CD4-positive, alpha-beta T cell treated with Interleukin-17A for 4 hours (primary cell): ENCODE measurements at places on chromosomes 1 and 21.

GRCh38 chr1:64536836-64537490 lies 67.0 kb downstream of the CACHD1 start:
- DNase-seq = no peak

DNA sequence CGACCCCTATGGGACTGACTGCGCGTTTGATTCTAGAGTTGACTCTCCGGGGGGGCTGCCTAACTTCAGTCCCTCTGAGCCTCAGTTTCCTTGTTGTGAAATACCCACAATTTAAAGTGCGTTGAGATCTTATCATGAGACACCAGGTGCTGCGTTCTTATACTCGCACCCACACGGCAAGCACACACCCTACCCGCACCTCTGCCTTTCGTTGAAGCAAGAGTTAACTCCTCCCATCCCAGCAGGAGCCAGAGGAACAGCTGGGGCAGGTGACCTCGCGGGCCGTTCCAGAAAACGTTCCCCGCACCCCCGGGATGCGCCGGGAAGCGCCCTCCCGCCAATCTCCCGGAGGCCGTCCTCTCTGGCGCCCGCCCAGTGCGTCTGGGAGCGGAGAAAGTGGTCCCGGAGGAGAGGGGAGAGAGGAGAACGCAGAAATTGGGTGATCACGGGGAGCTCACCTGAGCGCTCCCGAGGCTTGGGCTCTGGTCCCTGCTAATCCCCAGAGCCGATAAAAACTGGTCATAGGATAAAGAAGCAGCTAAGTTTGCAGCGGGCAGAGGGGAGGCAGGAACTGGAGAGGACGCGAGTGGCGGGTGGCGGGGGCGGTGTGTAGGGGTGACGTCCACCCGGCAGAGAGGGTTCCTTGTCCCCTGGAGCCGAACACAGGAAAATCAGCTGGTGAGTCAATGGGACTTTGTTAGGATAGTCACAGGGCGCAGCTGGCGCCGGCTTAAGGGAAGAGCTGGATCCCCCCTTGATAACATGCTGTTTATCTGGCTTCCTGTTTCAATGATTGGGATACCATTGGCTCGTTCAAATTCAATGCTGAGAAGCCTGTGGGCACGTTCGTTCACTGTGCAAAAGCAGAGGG lies 869 bp downstream of the NAV1 start:
- DNase-seq = no peak

DNA sequence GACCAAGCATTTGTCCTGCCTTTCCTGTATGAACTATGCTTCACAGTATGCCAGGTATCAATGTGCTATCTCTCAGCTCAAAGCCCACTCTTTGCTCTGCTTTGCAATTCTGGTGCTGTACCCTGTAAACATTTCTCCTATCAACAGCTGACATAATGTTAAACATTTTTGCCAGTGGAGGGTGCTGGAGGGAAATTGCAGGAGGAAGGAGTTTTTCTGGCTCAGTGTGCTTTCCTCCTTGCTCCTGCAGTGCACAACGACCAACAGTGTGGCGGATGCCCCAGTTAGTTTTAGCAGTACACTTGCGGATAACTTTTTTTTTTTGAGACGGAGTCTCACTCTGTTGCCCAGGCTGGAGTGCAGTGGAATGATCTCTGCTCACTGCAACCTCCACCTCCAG lies 67.1 kb upstream of the PTGFRN start:
- no peak for DNase-seq

GRCh38 chr1:100187912-100188311 lies 9.9 kb upstream of the LRRC39 start:
- DNase-seq = no peak

DNA sequence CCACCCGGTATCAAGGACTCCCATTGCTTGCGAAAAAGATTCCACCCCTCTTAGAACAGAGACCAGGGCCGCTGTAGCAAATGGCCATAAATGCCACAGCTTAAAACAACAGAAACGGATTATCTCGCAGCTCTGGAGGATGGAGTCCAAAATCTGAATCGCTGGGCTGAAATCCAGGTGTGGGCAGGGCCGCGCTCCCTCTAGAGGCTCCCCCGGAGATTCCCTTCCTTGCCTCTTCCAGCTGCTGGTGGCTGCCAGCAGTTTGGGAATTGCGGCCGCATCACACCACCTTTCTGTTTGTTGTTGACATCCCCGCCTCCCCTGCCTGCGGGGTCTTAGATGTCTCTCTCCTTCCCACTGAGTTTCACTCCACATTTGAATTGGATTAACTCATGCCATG lies 15.6 kb downstream of the PDE9A start:
- no peak for DNase-seq

DNA sequence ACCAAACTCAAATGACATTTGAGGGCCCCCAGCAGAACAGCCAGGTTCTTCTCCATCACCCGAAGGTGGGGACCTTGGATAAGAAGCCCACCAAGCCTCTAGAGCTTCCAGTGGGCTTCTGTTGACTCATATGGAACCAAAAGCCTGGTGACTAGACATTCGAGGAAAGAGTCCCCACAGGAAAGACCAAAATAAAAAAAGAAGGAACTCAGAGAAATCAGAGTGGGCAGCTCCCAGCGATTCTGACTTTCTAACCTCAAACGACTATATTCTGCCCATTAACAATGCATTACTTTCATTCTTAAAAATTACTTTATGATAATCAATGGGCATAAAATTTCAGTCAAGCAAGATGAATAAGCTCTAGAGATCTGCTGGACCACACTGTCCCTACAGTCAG lies 9.6 kb upstream of the CHIT1 start:
- DNase-seq = no peak

DNA sequence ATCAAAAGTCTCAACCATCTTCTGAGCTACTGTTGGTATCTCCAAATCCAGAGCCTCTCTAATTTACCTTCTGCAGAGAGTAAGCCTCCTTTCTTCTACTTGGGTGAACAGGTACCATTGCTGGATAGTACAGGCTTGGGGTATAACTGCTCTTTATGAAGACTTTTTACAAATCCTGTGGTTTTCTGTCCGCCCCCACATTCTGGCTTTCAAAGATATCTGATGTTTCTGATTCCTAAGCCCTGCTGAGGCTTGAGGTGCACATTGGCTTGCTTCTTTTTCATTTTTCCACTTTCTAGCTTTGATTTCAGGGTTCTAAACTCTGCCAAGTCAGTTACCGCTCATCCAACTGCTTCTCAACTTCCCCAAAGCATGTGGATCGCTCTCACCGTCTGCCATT lies 37.1 kb downstream of the TENT5C start:
- no peak for DNase-seq

GRCh38 chr1:202966006-202966898 lies 805 bp downstream of the CYB5R1 start:
- peak; percentile 7 for DNase-seq

GRCh38 chr1:7334475-7335035 lies 436.5 kb upstream of the VAMP3 start:
- DNase-seq = no peak

DNA sequence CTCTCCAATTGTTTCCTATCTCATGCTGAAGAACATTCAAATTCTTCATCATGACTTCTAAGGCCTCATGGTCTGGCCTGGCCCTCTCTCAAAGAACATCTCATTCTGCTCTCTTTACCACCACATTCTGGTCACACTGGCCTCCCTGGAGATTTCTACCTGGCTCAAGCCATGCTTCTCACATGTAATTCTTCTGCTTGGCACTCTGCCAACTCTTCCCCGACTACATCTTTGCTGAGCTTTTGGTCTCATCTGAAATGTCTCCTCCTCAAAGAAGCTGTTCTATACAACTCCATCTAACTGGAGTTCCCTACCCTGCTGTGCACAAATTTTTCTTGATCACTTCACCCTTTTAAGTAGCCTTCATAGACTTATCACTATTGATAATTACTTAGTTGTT lies 1.4 kb upstream of the TBX19 start:
- no peak for DNase-seq

DNA sequence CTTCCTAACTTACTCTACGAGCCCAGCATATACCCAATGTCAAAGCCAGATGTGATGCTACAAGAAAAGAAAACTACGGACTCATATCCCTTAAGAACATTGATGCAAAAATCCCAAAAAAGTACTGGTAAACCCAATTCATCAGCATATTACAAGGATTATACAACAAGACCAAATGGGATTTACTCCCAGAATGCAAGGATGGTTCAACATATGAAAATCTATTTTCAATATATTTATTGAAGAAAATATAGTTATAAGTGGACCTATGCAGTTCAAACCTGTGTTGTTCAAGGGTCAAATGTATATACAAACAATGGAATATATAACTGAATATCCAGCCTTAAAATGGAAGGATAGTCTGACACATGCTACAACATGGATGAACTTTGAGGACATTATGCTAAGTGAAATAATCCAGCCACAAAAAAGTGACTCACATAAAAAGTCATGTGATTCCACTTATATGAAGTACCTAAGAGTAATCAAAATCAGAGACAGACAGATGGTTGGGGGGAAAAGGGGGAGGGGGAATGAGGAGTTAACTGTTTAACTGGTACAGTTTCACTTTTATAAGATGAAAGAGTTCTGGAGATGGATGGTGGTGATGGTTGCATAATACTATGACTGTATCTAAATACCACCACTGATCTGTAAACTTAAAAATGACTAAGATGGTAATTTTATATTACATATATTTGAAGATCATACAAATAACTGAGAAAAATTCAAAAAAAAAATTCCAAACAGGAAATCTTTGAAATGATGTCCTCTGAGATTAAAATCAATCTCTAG lies 3.7 kb upstream of the KLF18 start:
- no peak for DNase-seq

- DNase-seq = no peak
These were observed 72.7 kb downstream of the RPE65 start for GRCh38 chr1:68377098-68377497.

GRCh38 chr1:27138927-27139326 lies 16.0 kb downstream of the SLC9A1 start:
- no peak for DNase-seq

- DNase-seq = no peak
These were observed 525.0 kb downstream of the PTPRU start for GRCh38 chr1:29761159-29761928.

DNA sequence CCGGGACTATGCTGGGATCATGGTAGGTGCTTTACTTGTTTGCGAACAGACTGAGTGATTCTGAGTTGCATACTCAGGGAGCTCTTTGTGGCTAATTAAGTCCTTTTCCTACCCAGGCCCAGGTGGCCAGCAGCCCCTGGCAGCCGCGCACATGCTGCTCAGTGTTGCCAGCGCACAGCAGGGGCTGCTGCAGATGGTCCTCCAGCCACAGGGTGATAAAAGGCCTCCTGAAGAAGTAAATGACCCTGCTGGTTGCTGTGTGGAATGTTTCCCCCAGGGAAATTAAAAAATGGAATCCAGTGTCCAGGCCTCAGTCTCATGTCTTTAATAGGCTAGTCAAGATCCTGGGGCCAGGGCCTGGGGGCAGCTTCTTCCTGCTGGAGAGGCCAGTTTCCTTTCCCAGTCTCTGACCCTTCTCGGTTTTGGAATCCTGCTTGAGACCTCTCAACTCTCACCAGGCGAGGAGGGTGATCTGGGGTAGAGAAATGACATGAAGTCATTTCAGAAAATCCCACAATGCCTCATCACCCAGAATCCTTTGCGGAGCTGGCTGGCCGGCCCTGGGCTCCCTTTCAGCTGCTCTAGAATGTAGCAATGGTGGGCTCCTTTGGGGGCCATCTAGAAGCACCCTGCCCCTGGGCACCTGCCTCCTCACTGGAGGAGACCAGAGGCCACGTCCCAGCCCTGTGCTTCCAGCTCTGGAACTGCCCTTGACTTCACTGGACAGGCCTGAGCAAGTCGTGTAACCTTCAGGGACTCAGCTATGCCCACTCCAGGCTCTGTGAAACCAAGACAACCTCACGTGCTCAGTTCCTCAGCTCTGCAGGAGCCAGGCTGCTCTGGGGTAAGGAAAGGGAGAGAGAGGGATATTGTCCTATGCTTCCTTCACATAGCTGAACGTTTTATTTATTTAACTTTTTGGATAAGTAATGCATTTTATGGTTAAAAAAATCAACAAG lies 131.4 kb downstream of the MRPS6 start:
- DNase-seq = no peak

DNA sequence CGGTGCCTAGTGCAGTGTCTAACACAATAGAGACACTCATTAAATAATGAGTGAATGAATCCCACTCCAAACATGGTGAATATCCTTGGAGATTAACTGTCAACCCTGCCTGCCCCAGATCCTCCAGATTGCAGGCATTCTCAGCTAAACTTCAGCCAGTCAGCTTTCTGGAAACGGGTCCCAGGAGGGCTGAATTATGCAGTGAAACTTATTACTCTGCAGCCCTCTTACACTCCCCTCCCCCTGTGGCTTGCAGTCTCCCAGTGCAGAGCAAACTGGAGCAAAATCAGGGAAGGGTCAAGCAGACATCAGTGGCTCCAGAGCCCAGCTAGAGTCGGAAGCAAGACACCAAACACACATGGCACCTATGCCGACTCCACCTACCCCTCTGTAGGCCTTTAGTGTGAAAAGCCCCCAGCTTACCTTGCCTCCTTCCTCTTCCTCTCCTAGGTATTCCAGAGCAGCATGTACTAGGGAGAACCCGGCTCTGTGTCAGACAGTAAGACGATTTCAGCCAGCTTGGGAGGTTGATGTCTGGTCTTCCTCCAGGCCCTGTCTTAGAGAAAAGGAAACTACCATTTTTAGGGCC lies 6.5 kb upstream of the RGS16 start:
- no peak for DNase-seq

- DNase-seq = no peak
These were observed 4.6 kb upstream of the RNF186 start for GRCh38 chr1:19819701-19820100.

GRCh38 chr1:197801684-197802083 lies 26.4 kb upstream of the DENND1B start:
- no peak for DNase-seq

GRCh38 chr1:229893762-229894444 lies 173.1 kb upstream of the GALNT2 start:
- no peak for DNase-seq

DNA sequence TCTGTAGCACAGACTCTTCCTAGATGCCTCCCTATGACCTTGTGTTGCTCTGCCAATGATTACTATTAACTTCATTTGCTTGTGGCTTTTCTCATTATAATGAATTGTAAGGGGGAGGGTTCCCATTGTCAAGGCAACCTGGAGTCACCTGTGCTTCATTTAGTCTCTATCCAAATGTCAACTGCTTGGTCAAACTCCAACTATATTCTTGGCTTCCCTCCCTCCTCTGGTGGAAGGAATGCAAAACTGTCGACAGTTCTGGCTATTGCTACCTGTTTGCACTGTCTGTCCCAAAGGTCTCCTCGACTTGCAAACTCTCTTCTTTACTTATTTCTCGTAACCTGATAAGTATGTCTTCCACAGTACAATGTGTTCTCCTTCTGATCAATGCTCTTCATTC lies 100.3 kb downstream of the CACNA1E start:
- DNase-seq = no peak

DNA sequence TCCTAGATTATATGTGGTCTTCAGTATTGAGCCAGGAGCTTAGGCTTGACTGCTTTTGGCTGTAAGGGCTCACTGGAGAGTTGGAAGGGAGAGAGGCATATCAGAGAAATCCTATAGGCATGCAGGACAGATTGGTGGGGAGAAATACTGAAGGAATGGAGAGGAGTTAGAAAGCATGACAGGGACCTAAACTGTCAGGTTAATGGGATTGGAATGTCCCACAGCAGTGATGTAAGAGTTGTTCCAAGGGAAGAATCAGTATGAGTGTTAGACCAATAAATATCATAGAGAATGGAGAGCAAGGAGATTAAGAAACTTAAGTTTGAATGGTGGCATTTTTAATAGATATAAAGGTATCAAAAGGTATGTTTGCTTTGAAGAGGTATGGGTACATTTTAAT lies 39.7 kb downstream of the SLC35A3 start:
- DNase-seq = no peak

- DNase-seq = no peak
These were observed 20.1 kb downstream of the NADK start for GRCh38 chr1:1758059-1758621.

- no peak for DNase-seq
These were observed 49.4 kb downstream of the TIAM1 start for GRCh38 chr21:31294691-31295090.
